ENCODE measurements at places on chromosomes 2 and 18.

DNA sequence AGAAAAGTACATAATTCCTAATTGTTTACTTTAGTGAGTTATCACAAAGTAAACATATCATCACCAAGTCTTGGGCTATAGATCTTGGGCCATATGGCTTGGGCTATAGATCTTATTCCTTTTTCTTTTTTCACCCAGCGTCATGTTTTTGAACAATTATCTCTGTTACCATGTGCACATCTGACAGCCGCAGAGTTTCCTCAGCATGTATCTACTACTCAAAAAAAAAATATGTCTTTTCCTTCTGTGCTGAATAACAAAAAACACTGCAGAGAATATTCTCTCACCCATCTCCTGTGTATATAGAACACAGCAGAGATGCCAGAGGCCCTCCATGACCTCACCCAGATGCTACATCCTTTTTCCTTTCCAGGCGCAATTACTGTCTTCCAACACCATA lies 76.2 kb upstream of the MYO3B start:
- no peak for DNase-seq

DNA sequence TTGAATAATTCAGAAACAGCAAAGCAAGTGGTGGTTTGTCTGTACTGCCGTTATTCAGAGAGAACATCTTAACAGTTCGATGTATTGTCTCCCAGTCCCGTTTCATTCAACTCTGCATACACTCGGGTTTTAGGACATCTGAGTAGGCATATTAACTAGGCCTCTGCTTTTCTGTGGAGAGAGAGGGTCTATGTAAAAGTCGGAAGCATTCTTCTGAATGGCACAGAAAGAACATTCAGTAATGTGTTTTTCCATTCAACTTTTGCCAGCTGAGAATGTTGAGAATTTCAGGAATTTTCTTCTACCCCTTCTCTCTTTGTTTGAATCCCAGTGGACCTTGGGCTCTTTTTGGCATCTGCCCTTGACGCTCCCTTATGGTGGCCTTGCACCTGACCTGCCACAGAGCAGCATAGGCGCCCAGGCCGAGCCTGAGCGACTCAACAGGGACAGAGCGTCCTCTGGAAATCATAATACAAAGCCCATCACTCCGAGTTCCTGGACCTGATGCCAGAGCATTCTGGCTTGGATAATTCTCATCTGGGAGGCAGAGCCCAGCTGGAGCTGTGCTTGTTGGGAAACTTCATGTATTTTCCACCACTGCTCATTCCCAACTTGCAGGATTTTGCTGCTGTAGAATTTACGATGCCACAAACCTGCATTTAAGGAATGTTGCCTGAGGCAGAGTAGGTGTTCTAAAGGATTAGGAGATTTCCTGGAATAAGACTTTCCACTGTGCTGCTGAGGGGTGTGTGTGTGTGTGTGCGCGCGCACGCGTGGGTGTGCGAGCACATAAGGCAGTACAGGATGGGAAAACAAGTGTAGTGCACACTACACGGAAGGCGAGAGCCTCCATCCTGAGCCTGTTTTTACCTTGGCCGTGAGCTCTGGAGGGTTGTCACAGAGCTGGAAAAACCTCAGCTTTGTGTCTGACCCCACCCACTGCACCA lies 77.2 kb upstream of the TXNDC2 start:
- DNase-seq: no peak

- no peak for DNase-seq
Observed at GRCh38 chr2:223008956-223009355, 43.0 kb upstream of the KCNE4 start.

DNA sequence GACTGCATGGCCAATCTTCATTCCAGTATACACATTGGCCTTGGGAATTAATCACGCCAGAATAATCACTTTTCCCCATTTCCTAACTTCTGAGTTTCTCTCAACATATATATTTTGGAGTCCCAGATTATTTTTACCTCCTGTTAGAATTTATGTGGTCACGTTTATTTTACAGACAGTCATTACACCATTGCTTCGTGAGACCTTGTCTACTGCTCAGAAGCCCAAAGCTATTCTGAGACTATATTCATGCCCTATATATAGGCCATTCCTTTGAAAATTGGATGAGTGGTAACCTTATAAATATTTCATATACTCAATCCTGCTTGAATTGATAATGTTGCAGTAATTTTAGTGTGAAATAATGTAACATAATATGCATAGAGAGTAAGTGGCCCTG lies 610.0 kb upstream of the CDH2 start:
- no peak for DNase-seq

- no peak for DNase-seq
Observed at GRCh38 chr18:7941533-7941932, 374.4 kb downstream of the PTPRM start.

DNA sequence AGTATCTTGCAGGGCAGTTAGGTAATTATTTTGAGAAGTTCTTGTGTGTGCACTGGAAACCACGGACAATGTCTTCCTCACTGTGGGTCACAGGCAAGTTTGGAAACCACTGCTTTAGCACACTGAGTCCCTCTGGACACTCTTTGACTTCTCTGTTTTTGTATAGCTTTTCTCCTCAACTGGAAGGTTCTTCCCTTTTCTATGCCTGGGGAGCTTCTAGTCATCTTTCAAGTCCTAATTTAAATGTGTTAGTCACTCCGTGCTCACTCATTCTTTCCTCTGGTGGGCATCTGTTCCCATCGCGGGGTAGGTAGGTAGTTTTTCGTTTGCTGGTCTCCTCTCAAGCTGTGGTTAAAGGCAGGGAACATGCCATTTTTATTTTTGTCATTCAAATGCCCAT lies 32.1 kb downstream of the E2F6 start:
- DNase-seq: no peak

DNA sequence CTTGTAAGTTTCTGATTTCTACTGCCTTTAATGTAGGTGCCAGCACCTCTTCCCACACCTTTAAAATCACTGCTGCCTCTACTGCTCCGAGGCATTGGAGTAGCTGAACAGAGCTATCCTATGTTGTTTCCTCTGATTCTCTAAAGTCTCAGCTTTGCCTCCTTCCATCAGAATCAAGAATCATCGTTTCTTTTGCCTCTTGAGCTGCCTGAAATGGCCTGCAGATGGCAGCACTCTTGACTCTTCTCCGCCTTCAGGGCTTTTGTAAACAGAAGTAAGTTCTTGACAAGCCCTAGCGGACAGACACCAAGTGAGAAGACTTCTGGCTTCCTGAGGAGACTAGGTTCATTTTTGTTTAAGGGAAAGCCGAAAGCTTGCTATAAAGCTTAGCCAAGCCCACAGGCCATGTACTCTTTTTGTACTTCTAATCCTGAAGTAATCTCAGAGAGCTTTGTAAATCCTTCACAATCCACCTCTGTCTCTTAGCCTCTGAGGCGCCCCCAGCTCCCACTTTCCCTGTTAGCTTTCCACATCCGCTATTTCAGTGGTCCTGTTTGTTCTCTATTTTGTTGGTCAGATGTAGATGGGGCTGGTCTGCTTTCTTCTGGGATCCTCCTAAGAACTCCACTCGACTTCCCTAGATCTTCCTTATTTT lies 48.4 kb downstream of the GTF3C3 start:
- DNase-seq: peak; percentile 17

DNA sequence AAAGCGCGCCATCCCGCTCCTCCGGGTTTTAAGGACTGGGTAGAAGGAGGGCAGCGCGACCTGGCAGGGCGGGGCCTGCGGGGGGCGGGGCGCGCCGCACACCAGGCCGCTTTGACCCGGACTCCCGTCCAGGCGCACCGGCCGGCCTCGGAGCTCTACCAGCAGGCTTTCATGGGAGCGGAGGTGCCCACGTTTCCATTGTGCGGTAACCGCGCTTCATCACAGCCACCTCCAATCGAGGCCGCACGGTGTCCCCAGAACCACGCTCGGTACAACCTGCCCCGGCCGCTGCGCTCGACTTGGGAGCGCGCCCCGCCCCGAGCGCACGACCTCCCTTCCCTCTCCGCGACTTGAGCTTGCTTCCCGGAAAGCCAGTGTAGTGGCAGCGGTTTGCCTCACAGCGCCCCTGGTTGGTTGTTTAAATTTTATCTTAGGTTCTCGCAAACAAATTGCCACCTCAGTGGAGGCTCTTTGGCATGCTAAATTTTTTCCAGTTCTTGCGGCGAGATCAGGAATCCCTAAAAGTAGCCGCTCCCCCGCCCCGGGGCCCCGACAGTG lies 280 bp upstream of the CYP1B1 start:
- no peak for DNase-seq

Data from stimulated activated CD8-positive, alpha-beta memory T cell treated with anti-CD3 and anti-CD28 coated beads, Interleukin-7, amount 100 ng/mL, for 4 hours (primary cell).